ENCODE measurements at places on chromosomes 6 and 20.
A peak's percentile ranks its signal among the peaks of the same experiment; 100 is the strongest.

- no peak for DNase-seq
Observed at GRCh38 chr20:38995536-38996044, 33.4 kb downstream of the DHX35 start.

GRCh38 chr20:46905364-46906125 is 10.9 kb downstream of the EYA2 start:
- no peak for DNase-seq

DNA sequence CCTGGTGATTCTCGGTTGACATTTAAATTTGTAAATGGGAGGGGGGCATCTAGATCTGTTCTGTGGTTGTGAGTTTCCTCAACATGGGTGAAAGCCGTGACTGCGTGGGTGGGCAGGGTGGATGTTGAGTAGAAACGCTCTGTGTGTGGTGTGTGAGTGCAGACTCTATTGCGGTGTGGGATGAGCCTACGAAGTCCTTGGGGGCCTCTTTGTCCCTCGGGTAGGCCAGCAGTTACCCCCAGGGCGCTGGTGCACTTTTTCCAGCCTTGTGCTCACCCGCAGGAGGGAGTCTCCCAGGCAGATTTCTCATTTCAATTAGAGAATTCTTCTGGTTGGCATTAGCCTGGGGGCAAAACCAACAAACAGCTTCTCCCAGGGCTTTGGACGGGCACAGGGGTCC is 10.6 kb downstream of the TOX2 start:
- DNase-seq = peak; percentile 55

DNA sequence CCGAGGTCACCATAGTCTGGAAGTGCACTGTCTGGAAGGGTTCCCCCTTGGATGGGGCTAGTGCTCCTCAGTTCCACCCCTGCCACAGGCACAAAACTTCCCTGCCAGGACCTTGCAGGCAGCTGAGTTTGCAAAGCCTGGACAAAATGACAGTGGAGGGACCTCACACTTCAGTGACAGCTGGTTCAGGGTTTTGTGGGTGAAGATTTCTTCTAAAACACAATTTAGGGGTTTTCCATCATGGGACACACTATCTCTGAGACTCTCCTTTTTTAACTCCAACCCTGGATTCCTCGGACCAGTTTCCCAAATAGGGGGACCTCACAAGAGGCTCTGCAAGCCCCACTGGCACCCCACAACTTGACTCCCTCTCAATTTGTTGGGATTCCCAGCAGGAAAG is 33.6 kb upstream of the PREX1 start:
- no peak for DNase-seq

DNA sequence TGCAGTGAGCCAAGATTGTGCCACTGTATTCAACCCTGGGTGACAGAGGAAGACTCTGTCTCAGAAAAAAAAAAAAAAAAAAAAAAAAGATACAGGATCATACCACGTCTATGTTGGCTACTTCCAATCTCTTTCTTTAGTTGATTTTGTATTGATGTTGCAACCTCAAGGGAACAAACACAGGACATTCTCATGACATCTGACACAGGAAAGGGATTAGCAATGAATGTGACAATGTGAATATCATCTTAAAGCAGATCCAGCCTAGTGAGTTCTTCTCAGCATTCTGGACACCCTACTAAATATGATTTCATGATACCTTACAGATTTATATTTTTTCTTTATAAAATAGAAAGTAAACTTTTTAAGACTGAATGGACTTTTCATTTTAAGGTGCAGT is 580.3 kb downstream of the PRKN start:
- DNase-seq = no peak

DNA sequence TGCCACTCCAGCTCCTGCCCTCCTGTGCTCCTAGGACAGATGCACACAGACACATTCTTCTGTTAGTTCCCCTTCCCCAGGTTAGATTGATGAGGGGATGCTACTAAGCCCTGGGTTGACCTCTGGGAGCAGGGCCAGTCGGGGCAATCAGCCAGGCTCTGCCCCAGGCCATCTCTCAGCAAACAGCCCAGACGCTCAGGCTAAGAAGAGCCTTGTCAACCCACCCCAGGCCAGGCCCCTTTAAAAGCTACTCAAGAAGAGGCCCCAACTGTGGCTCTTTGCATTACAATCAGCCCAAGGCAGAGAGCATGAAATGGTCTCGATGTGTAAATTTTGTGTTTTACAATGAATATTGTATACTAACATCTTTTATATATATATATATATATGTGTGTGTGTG is 107.4 kb downstream of the TFAP2A start:
- no peak for DNase-seq

GRCh38 chr6:82385961-82386360 is 22.3 kb downstream of the TPBG start:
- DNase-seq = no peak

- no peak for DNase-seq
Observed at GRCh38 chr6:152380993-152381898, 255.9 kb downstream of the SYNE1 start.

DNA sequence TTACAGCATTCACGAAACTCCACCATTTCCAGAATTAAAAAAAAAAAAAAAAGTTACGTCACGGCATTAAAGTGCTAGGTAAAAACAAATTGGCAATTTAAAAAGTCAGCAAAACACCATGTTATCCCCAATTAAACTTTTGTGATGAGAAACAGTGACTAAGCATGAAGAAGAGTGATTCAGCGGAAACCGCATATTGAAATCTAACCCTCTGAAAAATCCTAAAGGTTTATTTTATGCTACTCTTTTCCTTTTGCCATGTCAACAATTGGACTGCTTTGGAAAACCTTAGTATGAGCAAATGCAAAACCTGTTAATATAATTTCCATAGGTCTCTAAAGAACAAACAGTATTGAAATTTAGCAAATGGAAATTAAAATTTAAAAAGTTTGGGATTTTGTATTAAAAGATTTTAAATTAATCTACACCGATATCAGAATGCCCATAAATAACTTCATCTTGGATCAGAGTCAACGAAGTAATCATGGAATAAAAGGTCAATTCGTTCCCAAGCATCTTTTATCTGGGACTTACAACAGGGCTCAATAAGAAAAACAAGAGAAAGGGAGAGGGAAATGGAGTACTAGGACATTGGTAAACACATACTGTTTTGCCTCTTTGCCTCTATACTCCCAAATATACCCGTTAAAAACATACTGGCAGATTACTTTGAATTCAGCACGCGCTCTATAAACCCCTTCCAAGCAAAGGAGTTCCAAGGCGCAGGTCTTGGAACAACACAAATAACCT is 1.1 kb downstream of the FBXO30 start:
- DNase-seq = no peak
